ENCODE measurements at places on chromosomes 3 and 15.

GRCh38 chr3:135907422-135908165 is 57.9 kb upstream of the PPP2R3A start:
- DNase-seq = no peak

DNA sequence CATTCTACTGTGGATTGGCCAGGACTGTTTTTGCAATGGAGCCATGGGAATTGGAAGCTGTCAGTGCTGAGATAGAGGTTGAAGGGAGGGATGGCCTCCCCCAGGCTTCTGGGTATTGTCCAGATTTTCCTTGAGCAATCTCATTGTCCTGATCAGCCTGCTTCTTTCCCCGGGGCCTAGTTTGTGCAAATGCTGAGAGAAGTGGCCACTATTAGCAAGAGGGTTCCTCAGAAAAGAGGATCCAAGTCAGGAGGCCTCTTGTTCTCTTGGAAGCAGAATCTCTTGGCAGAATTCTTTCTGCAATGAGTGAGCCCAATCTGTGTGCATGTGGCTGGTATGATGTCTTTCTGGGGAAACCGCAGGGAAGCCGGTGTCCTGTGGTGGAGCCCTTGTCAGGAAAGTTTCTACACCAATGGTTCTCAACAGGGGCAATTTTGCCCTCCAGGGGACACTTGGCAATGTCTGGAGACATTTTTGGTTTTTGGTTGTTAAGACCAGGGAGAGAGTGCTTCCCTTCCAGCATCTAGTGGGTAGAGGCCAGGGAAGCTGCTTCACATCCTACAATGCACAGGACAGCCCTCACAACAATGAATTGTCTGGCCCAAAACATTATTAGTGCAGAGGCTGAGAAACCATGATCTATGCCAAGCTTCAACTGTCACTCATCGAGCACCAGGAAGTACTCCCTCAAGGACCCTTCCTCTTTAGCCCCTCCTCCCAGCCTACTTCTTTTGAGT is 2.0 kb downstream of the LIPC start:
- no peak for DNase-seq

DNA sequence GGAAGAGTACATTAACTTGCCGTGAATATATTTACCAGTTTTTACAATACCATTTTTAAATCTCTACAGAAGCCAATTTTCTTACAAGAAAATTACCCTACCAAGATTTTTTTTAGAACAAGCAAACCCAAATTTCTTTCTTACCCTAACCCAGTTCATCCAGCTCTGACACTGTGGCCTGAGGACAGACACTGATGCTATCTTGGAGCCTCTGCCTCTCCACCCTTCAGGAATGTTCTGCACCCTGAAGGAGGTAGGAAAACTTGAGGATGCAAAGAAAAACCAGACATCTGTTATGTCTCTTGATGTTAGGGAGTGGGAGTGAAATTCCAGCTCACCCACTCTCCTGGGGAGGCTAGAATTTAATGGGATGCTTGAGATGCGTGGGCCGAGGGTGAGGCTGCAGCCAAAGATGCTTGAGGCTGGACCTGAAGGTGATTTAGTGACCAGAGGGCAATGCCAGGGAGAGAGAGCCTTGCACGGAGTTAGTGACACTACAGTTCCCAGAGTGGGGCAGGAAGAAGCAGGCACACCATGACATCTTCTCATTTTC is 69.9 kb downstream of the LIPC start:
- no peak for DNase-seq

DNA sequence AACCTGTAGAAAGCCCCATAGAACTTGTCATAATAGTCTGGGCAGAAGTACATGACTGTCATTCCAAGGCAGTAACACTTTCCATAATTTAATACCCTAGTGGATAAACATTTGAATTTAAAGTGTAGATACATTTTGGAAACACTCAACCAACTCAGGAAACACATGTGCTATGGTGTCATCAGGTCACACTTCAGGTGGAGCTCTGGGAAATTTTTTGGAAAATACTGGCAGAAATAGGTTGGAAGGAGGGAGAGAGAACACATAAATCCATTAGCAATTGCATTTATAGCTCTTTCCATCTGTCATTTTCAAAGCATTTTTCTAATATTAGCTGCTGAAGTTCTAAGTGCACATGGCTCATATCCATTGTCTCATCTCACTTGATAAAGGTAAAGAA is 135.7 kb downstream of the MEIS2 start:
- no peak for DNase-seq

DNA sequence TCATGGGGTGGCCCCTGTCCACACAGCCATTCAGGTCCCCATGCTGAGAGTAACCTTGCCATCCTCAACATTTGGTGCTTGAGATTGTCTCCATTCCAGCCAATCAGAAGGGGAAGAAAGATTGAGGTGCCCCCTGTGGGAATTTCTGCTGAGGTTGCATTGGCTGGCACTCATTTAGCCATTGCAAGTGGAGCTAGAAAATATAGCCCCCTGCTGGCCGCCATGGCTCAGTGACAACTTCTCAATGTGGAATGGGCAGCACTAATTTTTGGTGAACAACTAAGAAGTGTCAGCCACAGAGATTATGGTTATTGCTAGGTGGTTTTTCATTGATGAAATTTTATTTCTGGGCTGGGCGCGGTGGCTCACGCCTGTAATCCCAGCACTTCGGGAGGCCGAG is 22.0 kb downstream of the COL6A6 start:
- DNase-seq = no peak

GRCh38 chr15:100692671-100693070 is 90.3 kb downstream of the ASB7 start:
- DNase-seq = no peak

DNA sequence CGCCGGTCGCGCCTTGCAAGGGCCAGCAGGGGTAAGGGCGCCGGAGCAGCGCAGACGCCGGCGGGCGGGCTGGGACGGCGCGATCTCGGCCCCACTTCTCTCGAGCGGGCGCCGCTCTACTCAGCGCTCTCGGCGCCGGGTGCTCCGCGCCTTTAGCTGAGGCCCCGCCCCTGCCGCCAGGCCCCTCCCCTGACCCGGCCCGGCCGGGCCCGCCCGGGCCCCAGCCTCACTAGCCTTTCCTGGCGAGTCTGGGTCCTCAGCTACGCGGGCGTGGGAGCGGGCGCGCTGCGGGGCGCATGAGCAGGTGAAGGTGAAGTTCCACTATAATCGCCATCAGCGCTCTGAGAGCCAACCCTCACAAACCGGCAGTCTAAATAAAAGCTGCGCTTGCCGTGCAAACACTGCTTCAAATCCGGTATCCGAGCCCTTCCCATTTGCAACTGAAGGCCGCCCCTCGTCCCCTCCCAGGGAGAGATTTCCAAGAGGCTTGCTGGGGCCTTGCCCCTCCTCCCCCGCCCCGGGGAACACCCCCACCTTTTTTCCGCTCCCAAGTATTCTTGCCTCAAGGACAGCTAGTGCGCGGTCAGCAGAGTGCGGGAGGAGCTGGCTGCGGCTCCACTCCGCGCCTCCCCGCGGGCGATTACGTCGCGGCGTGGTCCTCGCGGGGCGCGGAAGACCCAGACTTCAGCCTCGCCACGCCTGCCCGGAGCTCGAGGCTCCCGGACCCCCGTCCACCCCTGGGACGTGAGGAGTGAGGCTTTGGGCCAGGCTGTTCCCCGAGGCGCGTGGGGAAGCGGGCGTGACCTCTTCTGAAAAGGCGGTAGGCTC is at the start of gene RPP25:
Gene RPP25 (minus strand): TSS at position 125 of the 828 bp plus-strand sequence. CDS start 189 bp downstream, outside the sequence.
- peak; percentile 45 for DNase-seq

All from activated T-helper 1 cell treated with anti-CD3 and anti-CD28 coated beads, Interleukin-2, amount 50 U/mL, for 16 hours (primary cell).